ENCODE measurements at places on chromosomes 12 and 14.

GRCh38 chr12:70555081-70555480 lies 82.1 kb downstream of the PTPRB start:
- DNase-seq = no peak

- no peak for DNase-seq
Measured at GRCh38 chr12:23843958-23844357, 105.5 kb downstream of the SOX5 start.

GRCh38 chr12:91717804-91718203 lies 427.8 kb downstream of the BTG1 start:
- DNase-seq = no peak

GRCh38 chr12:57604454-57604991 lies at the start of gene DTX3:
DTX3 (plus strand) TSS chr12:57604824; CDS start chr12:57606518, 1,694 bp downstream.
- peak; percentile 50 for DNase-seq

- DNase-seq = no peak
Measured at GRCh38 chr14:37047226-37047625, 125.2 kb downstream of the SLC25A21 start.

- no peak for DNase-seq
Measured at GRCh38 chr12:25419595-25419994, 133.5 kb downstream of the LMNTD1 start.

- DNase-seq = no peak
Measured at GRCh38 chr12:113248842-113249435, 27.7 kb downstream of the TPCN1 start.

DNA sequence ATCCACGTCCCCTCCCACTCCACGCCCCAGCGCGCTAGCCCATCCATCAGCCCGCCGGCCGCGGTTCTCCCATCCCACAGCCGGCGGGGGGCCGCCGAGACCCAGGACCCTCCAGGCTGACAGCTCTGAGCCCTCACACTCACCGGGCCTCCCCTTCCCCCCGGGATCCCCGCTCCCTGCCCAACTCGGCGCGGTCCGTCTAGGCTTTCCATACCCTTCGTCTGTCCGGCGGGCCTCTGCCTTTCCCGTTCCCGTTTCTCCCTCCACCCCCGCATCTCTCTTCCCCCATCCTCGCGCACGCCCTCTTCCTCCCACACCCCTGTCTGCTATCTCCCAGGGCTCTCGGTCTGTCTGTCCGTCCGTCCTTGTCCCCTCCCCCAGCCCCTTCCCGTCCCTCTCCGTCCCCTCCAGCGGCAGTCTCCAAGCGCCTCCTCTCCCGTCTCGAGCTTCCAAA lies 726 bp downstream of the ZFHX2 start:
- DNase-seq = peak; percentile 38

DNA sequence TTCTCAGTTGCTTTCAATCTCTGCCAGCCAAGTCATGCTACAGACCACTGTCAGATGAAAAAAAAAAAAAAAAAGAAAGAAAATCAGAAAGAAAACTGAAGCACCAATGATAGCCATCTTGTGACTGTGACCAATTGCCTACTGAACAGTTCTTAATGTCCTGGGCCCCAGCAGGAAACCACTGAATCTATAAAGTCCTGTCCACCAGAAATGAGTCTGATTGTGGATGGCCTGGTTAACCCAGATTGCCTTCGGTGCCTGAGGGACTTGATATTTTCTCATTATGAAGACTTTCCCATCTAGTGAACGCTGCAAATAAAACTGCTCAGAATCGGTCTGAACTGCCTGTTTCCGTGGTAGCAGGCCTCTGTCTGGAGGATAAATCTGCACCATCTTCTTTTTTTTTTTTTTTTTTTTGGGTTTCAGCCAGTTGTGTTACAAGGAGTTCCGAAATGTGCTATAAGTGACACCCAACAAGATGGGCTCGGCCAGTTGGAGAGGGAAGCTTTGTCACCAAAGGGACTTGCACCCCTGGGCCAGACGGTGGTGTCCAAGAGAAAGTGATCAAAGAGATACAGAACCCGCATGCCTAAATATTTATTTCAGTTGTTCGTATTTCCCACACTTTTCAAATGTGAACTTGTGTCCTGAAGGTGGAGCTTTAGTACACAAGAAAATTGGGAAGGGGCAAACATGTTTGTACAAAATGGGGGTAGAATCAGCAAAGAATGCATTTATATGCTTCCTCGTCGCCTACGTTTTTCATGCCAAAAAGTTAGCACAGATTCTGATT lies 3.0 kb upstream of the PLXNC1 start:
- DNase-seq = no peak

GRCh38 chr14:72480464-72481243 lies 413.2 kb downstream of the DPF3 start:
- no peak for DNase-seq

DNA sequence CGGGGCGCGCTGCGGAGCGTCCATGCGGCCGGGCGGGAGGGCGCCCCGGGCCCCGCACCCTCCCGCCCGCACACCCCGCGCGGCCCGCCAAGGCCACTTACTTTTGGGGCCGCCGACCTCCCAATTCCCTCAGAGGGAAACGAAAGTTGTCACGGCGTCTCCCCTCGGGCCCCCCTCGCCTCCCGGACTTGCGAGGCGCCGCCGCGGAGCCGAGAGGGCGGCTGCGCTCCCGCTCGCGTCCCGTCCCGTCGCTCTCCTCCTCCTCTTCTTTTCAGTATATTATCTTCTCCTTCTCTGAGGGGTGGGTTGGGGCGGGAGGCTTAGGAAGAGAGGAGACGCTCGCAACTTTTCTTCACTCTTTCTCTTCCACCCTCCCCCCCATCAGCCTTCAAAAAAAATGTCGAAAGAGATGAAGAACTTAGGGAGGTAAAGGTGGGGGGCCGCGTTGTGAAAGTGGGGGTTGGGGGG lies 613 bp downstream of the DUSP16 start:
- no peak for DNase-seq

GRCh38 chr14:68671909-68672308 lies 121.0 kb downstream of the ZFP36L1 start:
- no peak for DNase-seq

GRCh38 chr12:57518920-57519795 lies 1.2 kb downstream of the DDIT3 start:
- no peak for DNase-seq

DNA sequence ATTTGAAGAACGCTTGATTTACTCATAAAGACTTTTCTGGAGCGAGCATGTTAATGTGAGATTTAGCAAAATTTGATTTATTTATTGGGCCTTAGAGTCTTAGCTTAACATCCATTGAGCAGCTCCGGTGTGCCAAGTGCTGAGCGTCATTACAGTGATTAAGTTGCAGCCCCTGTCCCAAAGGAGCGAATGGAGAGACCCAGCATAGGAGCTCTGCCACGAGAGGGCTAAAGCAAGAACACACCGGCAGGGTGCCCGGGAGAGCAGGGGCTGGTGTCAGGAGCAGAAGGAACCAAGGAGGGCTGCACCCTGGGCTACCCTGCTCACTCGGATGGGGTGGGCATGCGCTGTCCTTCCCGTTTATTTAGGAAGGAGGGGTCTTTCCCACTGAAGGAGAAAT lies 50.6 kb downstream of the PPP2R5C start:
- no peak for DNase-seq

DNA sequence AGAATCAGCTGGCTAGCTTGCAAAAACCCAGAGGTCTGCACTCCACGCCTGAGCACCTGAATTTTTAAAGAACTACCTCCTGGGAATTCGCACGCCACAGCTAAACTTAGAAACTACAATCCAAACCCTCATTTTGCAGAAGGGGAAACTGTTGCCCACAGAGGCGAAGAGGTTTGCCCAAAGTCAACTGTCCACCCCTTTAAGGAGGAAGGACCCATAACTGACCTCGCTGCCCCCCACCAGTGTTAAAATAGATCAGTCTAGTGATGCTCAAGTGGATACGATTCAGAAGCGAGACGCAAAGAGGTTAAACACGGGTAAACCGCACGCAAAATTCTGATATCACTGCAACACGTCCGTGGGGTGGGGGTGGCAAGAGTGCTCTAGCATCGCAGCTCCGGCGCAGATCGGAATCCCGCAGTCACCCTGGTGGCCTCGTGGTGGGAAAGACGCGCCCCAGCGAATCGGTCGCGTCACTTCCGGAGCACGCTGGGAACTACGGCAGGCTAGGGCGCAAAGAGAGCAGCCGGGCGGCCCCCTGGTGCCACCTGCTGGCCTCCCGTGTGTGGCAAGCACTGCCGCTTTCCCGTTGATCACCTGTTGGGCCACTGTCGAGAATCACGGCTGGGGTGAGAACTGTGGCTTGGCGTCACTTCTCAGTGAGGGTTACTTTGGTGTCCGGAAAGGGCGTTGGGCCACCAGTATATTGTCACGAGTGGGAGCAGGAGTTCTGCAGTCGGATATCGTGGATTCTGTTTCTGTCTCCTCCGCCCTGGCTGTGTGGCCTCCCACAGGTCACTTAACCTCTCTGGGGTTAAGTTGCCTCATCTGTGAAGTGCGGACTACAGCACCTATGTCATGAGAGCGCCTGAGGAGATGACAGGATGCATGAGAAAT lies at the start of gene ALKBH2:
Gene ALKBH2 (minus strand): TSS at position 451 of the 897 bp plus-strand sequence. CDS start 686 bp downstream, outside the sequence.
- peak; percentile 85 for DNase-seq

- DNase-seq = peak; percentile 37
Measured at GRCh38 chr12:101027200-101027599, 182.8 kb downstream of the SLC5A8 start.

- no peak for DNase-seq
Measured at GRCh38 chr14:41423503-41423902, 183.2 kb upstream of the LRFN5 start.

- peak; percentile 74 for DNase-seq
Measured at GRCh38 chr14:77208291-77208978, 26.8 kb downstream of the TMEM63C start.

- no peak for DNase-seq
Measured at GRCh38 chr12:130796985-130797686, 41.9 kb downstream of the STX2 start.

DNA sequence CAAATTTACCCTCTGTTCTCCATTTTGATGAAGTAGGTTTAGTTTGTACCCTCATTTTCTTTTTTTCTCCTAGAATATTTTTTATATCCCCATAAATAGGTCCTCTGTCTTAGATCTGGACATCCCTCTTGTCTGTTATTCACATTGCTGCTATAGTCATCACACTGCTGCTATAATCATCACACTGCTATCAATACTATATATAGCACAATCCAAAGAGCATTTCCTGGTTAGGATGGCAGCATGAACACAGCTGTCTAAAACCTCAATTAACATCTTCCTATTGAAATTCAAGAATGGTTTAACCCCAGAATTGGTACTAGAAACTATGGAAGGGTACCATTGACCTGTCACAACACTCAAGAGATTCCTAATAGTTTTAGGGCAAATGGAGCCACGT lies 27.6 kb upstream of the CCDC91 start:
- no peak for DNase-seq

DNA sequence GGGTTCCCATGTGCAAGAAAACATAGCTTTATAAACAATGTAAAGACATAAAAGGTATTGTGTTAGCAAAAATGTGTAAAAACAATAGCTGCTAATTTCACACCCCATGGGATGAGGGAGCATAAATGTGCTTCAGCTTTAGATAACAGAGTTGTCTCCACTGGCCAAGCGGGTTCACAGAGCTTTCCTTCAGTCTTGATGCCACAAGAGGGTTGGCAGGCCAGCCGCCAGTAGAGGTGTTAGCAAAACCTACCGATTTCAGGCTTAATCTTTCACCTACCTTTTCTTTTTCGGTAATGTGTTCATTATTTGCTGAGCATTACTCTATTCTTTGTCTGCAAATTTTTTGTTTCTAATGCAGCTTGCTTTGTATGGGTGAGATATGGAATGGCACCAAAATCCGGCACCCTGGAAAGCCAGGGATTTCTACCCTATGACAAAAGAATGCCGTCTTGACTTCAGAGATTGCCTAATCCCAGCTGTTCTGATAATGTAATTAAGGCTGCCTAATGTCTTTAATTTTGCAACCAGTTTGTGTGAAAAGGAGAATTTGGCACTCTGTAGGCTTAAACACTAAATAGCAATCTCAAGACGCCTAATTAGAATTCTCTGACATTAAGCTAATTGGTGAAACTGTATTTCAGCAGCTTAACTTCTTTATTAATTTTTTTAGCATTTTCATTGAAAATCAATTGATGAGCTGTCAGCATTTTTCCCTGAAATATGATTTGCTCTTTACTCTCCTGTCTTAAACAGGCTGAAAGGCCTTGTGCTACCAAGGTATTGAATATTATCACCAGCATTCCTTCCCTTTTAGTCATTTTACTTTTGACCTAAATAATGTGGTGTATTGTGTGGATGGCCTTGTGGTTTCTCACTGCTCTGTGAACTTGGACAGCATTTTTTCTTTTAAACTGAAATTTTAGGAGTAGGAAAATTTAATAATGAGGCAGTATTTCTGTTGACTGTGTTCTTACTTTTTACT lies 60.7 kb downstream of the POLR3B start:
- DNase-seq = no peak

- no peak for DNase-seq
Measured at GRCh38 chr14:82689948-82690347, 1156.3 kb upstream of the SEL1L start.

GRCh38 chr14:72822946-72823611 lies 70.8 kb downstream of the DPF3 start:
- no peak for DNase-seq

DNA sequence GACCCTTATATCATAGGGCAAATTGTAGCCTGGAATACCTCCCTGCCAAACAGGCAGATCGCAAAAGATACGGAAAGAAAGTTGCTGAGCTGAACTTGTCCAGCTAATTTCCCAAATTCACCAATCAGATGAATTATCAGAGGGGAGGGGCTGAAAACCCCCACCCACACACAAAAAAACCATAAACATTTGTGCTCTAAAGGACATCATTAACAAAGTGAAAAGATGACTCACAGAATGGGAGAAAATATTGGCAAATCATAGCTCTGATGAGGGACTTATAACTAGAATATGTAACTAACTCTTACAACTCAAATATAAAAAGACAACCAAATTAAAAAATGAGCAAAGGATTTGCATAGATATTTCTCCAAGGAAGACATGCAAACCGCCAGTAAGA lies 36.3 kb downstream of the PTHLH start:
- no peak for DNase-seq

DNA sequence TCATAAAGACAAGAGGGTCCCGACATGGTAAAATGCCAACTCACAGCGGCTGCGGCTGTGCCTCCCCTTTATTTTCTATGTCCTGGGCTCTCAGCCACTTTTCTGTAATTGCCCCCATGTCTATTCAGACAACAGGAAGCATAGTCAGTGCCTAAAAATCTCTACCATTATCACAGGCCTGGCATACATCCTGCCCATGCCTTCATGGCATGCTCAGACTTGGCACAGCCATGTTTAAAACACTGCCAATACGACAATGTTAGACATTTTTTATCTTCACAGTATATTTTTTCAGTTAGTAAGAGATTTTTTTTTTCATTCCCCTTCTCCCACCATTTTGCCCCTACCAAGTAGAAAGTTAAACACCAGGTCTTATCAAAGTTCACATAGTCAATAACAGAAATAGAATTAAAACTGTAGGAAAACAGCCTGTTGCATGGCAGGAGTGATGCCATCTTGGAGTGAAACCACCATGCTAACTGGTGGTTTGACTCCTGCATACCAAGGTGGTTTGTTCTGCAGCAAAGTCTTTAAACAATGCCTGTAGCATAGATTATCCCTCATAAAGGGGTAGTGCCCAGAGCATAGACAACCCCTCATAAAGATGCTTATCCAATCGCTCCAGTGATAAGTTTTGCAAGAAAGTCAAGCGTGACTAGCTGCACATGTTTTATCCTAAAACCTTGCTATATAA lies 18.9 kb upstream of the CERS5 start:
- no peak for DNase-seq

GRCh38 chr14:96268431-96269358 lies 12.7 kb downstream of the BDKRB1 start:
- DNase-seq = no peak
